ENCODE measurements at places on chromosomes 3 and 15.

DNA sequence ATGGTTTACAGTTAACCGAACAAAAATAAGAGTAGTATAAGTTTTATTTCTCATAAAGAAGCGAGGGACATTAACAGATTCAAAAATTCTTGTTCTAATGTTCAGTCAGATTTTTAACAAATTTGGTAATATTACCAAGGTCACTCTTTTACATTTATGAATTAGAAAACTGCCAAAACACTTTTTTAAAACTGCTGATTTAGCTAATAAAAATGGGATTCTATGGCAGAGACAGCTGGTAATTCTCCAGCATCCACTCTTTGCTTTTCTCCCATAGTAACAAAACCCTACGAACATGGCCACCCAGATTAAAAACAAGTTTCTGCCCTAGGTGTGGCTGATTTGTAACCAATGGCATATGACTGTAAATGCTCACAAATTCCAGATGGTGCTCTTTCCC, 71.2 kb downstream of the GPR160 start:
- no peak for DNase-seq

DNA sequence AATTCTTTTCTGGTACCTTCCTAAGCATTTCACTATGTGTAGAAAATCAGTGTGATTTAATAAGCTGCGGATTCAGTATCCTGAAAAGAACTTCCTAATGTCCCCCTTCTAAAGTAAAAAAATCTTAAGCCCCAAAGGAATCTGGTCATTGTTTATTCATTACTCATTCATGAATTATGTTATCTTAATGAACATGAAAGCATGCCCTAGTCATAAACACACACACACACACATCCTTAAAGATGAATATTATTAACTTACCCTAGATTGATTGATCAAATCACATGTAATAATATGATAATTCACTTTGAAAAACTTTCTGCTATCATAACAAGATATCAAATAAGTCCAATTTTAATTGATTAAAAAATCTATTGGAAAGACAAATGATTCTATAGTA, 96.4 kb upstream of the BFSP2 start:
- no peak for DNase-seq

GRCh38 chr3:147654827-147655226, 245.7 kb downstream of the ZIC1 start:
- DNase-seq: no peak

DNA sequence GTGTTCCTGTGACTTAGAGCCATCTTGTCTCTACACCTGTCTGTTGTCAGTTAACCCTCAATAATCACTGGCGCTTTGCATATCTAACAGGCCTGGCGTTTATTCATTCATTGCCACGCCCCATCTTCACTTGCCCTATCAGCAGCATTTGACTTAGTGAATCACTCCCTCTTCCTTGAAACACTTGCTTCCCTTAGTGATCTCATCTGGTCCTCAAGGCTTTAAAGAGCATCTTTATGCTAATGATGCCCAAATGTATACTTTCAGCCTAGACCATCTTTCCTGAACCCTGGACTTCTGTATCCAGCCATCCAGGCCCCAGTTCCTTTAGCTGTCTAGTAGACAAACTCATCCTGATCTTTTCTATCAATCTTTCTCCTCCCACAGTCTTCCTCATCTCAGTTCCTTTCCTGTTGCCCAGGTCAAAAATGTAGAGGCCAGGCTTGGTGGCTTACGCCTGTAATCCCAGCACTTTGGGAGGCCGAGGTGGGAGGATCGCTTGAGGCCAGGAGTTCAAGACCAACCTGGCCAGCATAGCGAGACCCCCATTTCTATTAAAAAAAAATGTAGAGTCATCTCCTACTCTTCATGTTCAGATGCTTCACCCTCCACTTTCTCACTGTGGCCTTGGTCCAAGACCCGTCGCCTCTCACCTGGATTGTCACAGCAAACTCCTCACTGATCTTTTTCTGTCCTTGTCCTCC, 1.4 kb upstream of the IGDCC4 start:
- DNase-seq: no peak

DNA sequence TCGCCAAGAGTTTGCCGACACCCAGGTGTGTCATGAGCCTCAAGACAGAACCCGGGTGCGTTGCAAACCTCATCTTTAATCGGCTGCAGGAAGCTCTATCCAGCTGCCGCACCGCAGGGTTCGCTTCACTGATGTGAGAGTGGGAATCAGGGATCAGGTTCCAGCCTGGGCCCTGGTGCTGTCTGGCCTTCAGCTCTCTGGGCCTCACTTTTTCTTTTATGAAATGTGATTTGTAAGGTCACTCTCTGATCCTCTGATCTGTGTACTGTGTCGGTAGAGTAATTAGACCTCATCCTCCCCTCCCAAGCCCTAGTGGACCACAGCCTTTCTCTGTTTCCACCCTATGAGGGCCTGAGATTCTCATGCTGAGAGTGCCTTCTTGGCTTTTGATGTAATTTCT, 202.8 kb upstream of the UBE2E1 start:
- DNase-seq: no peak

GRCh38 chr15:60790641-60791040, 311.7 kb upstream of the ICE2 start:
- peak; percentile 31 for DNase-seq

DNA sequence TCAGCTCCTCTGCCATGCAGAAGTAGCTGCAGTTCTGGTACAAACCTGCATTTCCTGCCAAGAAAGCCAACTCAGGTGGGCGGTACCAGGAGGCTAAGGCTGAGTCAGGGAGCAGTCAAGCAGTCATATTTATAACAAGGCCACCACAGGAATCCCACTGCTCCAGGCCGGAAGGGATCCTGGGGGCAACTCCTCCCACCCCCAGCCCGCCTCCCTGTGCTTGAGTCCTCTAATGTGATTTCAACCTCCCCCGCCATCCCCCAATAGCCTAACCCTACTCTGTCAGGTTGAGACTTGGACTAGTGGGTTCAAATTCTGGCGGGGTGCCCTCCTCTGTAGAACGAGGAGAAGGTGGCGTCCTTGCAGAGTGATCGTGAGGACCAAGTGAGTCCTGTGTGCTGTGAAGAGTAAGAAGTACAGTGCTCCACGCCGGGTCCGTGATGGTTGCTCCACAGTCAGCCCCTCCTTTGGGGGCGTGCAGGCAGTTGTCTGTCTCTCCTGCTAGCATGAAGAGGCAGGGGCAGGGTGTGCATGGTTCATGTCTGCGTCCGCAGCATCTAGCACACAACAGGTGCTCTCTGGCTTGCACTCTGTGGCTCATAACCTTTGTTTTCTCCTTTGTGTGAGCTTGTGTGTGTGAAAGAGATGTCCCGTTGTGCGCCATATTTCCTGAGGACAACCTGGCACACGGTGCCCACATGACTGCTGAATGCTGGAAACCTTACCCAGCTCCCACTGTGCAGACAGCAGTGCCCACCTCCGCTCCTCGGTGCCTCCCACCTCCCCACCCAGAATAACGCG, 78.3 kb downstream of the SMAD6 start:
- DNase-seq: no peak

GRCh38 chr3:19866751-19867347, 67.2 kb downstream of the EFHB start:
- DNase-seq: peak; percentile 32

DNA sequence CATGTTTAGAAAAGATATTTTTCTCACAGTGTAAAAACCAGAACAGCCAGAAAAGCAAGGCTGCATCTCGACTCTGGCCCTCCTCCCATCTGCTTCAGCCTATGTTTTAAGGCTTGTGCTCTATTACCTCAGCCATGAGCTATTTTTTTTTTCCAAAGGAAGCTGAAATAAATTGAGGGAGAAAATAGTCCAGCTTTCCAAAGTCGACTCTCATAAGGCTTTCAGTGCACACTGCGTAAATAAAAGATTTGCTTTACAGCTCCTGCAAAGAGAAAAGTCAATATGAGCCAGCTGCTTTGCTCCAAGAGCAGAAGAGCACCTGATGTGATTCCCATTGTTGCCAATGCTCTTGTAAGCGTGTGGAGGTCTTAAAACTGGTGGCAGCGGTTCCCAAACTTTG, 26.7 kb downstream of the SCG3 start:
- DNase-seq: peak; percentile 39

GRCh38 chr3:89912031-89912430, 804.6 kb downstream of the EPHA3 start:
- no peak for DNase-seq

- DNase-seq: no peak
Measured at GRCh38 chr3:15522016-15522415, 510 bp upstream of the COLQ start.

GRCh38 chr15:79831604-79832003, 65.2 kb downstream of the MTHFS start:
- DNase-seq: no peak

GRCh38 chr3:81426826-81427577, 334.4 kb downstream of the GBE1 start:
- DNase-seq: no peak

GRCh38 chr15:74128785-74129585, 1.4 kb upstream of the ISLR2 start:
- DNase-seq: no peak

DNA sequence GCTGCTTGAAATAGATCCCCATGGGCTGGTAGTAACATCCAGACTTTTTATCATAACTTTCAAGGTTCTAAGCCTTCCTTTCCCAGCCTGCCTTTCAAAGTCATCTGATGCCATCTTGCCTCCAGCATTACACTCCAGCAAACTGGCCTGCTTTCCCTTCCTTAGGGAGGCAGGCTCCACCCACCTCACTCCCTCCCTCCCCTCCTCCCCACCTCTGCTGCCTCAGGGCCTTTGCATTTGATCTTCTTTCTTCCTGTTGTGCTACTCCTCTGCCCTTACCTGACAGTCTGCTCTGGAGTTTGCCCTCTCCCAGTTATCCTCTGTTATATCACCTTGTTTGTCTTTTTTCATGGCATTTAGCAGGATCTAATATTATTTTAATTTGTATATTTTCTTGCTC, 319.5 kb downstream of the KCNH8 start:
- DNase-seq: no peak

DNA sequence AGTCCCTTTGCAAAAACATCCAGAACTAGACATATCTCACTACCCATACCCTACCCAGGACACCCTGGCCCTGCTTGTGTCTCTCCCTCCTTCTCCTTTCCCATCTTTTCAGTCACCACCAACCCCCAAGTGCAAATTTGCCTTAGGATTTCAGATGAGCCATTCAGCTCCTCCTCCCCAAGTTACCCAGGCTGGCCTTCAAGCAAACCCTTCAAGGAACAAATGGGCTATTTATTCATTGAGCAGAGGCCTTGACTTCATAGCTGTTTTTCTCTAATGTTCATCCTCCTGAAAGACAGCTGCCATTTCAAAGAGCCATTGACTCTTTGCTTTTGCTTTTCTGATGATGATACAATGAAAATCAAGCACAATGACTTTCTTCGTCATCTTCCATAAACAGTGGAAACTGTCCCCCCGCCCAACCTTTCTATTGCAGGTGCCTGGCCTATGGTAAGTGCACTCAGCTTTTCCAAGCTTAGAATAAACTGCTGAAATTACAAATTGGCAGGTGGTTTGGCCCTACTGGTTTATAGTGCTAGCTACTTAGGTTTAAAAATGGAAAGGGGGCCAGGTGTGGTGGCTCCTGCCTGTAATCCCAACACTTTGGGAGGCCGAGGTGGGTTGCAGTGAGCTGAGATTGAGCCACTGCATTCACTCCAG, 26.1 kb upstream of the KLHL6 start:
- DNase-seq: no peak

DNA sequence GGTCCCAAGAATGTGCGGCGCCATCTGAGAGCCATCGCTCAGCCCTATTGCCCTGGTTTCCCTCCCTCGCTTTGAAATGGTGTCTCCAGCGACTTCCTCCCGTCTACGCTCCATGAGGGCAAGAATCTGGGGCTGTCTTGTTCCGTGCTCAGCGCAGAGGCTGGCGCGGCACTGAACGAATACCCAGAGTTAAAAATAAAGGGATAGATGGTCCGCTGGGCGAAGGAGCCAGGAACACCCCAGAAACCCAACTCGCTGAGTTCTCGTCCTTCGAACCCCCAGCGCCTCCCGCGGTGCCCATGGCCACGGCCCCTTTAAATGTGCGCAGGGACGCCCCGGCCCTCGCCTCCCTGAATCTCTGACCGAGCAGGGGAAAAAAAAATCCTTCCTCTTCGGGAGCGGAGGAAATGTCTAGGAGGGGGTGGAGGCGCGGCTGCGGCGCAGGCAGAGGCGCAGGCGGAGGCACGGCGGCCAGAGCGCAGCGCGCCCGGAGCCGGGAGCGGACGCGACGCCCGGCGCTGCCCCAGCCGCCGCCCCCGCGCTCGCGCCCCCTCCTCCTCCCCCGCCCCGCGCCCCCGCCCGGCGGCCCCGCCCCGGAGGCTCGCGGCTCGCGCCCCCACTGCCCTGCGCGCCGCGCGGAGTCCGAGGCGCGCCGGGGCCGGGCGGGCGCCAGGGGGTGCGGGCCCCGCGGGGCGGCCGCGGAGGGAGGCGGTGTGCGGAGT, 8.5 kb upstream of the FGD5 start:
- no peak for DNase-seq

DNA sequence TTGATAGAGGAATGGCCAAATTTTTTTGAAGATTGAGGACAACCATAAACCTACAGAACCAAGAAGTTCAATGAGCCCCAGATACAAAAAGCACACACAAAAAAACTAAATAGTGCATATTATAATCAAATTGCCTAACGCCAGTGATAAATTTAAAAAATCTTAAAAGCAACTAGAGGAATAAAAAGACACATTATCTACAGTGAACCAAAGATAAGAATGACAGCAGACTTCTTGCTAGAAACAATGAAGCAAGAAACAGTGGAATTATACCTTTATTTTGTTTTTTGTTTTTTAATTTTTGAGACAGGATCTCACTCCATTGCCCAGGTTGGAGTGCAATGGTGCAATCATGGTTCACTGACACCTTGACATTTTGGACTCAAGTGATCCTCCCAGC, 9.9 kb upstream of the SAMD7 start:
- no peak for DNase-seq

GRCh38 chr15:53627279-53627678, 132.2 kb downstream of the WDR72 start:
- DNase-seq: no peak

DNA sequence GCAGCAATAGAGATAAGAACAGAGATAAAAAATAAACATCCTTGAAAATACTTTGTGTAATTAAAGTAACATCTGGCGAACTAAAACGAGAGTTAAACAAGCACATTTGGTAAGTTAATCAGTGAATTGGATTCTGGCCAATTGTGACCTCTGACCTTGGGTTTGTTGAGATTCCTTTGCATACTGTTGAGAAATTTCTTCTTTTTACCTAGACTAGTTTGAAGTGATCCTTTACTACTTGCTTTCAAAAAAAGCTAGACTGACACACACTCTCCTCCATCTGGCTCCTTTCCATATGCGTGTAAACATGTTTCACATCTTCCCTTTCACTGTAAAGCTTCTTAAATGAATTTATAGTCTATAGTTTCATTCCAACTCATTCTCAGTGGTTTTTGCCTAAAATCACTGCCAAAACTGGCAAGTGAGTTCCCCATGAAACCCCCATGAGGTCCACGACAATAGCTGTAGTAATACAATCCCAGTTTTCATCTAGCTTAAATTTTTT, 17.3 kb upstream of the GBE1 start:
- DNase-seq: no peak

GRCh38 chr3:111932946-111933345, 45.9 kb upstream of the ABHD10 start:
- no peak for DNase-seq

- peak; percentile 38 for DNase-seq
Measured at GRCh38 chr15:38555686-38556334, 8.8 kb downstream of the RASGRP1 start.

All from NCI-H1694 (cell line).